ENCODE measurements at places on chromosomes 11 and 22.

DNA sequence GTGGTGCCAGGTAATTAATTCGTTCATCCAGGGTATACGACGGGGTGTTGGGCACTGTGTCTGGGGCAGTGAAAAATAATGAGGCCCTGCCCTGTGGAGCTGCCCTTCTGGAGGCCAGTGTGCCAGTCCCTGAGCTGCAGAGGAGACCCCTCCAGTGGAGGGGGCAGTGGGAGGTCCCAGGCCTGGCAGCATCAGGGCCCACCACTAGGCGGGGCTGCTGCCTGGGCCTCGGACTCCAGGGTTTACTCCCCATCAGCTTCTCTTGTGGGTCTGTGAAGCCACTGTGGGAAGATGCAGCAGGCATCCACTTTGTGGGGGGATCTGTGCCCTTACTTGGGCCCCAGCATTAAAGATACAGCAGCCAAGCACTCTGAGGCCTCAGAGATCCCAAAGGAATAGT lies 17.4 kb upstream of the TMPRSS6 start:
- no peak for DNase-seq

GRCh38 chr11:83456075-83456474 lies 169.9 kb upstream of the CCDC90B start:
- DNase-seq, result no peak

DNA sequence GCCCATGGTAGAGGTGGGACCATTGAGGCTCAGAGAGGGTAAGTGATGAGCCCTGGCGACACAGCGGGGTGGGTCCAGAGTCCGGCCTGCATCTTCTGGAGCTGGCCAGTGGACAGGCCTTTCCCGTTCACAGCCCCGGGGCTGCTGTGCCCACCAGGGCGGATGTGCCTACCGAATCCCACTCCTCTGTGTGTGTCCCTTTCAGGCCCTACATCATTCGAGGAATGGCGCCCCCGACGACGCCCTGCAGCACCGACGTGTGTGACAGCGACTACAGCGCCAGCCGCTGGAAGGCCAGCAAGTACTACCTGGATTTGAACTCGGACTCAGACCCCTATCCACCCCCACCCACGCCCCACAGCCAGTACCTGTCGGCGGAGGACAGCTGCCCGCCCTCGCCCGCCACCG lies 11.9 kb upstream of the PPP6R3 start:
- no peak for DNase-seq

DNA sequence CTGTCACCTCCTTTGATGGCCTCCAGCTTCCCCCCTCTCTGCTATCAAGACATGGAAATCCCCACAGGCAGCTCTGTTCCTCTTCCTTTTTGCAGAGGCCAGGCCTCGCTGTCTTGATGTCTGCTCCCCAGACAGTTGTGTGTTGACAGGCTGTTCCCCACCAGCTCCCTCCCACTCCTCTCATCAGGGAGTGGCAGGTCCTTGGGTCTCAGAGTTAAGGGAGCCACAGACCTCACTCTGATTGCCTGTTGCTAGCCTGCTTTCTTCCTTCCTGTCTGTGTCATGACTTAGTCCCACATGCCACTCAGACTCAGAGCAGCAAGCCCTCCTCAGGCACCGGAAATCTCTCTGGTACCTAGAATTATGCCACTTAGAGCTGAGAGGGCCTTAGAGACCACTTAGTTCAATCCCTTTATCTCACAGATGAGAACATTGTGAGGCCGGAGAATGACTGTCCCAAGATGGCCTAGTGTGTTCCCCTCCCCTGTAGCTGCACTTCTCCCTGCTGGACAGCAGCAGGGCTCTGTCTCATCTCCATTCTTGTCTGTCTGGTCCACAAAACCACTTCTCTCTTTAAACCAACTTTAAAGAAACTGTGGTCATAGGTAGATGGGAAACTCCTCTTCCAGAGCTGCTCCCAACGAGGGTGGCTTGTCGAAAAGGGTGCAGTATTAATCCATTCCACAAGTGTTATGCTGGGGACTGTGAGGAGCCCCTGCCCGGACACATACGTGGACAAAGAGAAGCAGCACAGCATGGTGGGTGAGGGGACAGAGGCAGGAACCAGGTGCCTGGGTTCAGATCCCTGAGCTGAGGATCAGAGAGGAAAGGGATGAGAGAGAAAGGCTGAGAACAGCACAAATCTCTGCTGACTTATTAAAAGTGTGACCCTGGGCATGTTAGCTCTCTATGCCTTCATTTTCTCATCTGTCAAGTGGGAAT lies 4.2 kb downstream of the AMPD3 start:
- DNase-seq, result no peak

GRCh38 chr22:19657252-19658056 lies 56.8 kb upstream of the SEPTIN5 start:
- no peak for DNase-seq

DNA sequence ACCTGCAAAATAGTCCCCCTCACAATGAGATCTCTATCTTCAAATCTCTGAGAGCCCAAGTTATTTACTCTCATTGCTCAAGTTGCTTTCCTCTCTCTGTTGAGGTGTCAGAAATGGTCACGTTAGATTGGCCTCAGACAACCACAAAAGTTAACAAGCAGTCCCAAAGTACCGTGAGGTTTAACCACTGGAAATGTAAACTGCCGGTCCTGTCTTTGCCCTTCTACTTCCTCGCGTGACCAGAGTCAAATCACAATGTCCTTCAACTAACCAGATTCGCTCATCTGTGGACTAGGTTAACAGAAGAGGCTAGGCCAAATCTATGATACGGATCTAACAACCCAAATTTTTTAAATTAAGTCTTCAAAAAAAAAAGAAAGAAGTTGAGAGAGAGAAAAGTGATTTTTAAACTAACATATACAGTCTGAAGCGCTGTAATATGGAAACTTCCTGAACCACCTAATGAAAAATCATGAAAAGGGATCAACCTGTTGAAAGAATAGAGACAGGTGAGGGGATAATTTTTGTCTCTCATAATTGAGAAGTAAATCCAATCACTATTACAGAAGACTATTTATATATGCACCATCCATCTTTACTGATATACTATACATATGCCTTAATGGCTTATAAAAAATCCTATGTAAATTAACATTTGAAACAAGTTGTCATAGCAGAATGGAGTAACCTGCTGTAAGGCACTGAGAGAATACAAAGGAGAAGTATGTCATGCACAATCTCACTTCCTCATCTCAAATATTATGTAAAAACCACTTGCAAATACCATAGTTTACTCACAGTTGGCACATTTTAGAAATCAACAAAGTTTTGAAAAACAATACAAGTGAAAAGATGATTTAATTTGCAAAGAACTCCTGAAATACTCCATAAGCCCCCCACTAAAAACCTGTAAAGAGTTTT lies 3.3 kb upstream of the JAML start:
- no peak for DNase-seq

DNA sequence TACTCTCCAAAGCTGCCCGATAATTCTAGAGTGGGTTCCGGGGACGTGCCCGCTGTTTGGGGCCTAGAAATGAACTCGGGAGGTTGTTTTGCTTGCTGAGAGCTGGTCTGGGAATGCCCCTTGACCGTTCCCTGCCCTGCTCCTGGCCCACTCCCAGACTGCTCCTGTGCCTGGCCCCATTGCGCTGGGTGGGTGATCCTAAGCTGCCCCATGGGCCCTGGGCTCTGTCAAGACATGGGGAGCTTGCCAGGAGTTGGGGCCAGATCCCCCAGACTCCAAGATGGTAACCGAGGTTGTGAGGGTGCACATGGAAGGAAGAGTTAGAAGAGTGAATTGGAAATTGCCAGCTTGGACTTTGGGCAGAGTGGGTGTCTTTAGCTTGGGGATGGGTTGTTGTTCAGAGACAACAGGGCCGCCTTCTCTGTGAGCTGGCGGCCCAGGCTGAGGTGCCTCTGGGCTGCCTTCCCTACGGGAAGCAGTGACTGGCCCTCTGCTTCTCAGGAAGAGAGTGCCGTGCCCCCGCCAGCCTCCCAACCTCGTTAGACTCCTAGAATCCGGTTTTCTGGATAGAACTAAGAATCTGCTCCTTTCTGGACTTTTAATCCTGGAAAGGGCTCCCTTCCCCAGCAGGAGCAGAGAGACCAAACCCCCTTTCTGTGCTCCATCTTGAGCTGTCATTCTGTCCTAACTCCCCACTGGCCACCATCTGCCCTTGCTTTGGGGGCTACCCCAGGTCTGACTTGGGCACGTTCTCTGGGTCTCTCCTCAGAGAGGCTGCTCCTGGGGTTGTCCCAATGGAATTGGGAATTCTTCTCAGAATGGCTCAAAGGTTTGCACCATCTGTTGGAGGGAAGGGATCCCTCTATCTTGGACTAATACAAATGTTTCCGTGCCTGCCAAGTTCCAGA lies 1.8 kb downstream of the ST3GAL4 start:
- no peak for DNase-seq

GRCh38 chr11:23283666-23284065 lies 423.4 kb upstream of the CCDC179 start:
- DNase-seq, result no peak

GRCh38 chr22:37171662-37172061 lies 16.4 kb downstream of the C1QTNF6 start:
- no peak for DNase-seq

GRCh38 chr11:12266943-12267342 lies 110.4 kb upstream of the PARVA start:
- no peak for DNase-seq

GRCh38 chr11:135027461-135027860 lies 615.4 kb upstream of the B3GAT1 start:
- DNase-seq, result no peak

DNA sequence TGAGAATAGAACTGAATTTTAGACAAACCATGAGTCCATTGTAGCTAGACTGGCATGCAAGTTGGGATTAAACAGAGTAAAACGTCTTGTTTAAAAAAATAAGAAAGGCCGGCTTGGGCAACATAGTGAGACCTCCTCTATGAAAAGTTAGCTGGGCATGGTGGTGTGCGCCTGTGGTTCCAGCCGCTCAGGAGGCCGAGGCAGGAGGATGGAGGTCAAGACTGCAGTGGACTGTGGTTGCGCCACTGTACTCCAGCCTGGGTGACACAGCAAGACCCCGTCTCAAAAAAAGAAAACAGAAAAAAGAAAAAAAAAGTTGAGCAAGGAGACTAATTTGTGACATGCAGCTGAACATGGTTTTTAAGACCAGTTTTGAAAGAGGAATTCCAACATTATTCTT lies 23.5 kb downstream of the CDPF1 start:
- no peak for DNase-seq

DNA sequence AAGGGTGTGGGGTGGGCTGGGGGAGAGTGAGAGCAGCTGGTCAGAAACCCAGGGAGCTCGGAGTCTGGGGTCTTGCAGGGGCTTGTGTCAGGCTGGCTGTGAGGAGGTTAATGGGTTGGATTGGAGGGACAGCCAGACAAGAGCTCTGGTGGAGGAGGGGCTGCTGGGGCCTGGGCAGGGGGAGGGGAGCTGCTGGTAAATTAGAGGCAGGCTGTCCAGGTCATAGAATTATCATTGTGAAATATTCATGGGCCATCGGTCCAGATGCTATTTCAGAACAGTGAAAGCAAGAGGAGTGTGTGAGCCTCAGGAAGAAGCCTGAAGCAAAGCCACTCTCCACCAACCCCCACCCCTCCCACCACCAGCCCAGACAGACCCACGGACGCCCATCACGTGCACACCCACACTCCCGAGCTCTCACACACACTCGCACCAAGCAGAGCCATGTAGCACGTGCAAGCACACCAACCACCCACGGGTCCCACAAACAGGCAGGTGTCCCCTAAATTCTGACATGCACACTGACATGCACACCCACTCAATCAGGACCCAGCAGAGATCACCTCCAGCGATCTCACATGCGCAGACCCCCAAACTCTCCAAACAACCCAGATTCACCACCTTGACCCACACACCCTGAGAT lies 18.8 kb downstream of the RTN4RL2 start:
- no peak for DNase-seq

DNA sequence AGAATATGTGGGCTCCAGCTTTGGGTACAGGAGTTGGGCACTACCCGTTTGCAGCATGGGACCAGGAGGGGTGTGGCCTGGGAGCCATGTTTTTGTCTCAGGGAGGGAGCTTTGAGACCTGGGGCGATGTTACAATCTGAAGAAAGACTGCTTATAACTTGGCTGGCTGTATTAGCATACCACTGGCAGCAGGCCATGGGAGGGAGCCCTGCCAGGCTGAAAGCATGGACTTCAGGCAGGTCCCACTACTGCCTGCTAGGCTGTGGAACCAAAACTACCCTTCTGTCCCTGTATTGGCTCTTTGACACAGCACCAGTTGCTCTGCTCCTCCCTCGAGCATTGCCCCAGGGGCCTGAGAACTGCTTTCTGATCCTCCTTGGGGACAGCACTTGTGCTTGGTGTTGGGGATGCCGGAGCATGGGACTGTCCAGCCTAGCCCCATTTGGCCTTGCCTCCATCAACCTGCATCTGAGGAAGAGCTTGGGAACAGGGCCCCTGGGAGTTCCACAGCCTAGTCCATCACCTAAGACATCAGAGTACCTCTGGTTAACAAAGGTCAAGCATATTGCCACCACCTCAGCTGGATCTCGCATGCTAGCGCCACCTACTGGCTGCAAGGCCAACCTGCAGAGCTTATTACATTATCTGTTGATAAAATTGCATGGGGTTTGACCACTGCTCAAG lies 217.4 kb downstream of the SBF2 start:
- no peak for DNase-seq

GRCh38 chr22:43220625-43221380 lies 33.9 kb upstream of the TTLL12 start:
- DNase-seq, result no peak

DNA sequence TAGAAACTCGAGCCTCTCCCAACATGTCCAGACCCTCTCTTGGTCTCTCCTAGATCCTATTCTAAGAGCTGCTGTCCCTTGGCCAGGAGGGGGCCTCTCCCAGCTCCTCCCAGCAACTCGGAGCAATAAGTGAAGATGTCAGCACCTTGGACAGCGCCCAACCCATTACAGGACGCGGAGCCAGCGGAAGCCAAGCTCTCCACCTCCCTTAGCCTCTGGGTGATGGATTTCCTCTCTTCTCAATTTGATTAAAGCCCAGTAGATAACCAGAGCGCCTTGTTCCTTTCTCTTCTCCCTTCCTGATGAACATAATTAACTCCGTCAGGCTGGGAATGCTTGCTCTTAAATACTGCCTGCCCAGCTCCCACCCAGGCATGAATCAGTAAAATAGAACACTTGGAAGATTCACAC lies 26.2 kb upstream of the TPBGL start:
- DNase-seq, result no peak

DNA sequence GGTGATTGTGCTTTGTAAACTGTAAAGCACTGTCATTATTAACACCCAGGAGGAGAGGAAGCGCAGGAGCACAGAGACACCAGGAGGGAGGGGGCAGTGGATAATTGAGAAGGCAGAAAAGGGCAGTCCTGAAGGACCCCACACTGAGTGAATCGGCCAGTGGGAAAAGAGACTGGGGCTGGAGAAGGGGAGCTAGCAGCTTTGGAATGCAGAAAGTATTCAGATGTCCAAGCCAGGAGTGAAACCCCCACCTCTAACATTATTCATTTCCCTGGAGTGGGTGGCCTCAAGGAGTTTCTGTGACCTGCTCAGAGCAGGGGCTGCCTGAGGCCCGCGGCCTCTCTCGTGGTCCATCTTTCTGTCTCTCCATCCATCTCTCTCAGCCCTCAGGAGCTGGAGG lies 38.0 kb upstream of the CDON start:
- DNase-seq, result no peak

GRCh38 chr11:69916806-69917387 lies 97.7 kb upstream of the FGF3 start:
- DNase-seq, result no peak

Measured in NCI-H2081 treated with DMSO at 0.1 percent for 48 hours (cell line).